CD8-positive, alpha-beta memory T cell (primary cell): ENCODE measurements at places on chromosomes 12 and 14. TPM values are rescaled to one million over a fixed set of nuclear protein-coding genes. Genes with fewer than 3 reads are reported as not detected.

The GAS2L3 gene
- total RNA-seq, result 0.75 TPM

DNA sequence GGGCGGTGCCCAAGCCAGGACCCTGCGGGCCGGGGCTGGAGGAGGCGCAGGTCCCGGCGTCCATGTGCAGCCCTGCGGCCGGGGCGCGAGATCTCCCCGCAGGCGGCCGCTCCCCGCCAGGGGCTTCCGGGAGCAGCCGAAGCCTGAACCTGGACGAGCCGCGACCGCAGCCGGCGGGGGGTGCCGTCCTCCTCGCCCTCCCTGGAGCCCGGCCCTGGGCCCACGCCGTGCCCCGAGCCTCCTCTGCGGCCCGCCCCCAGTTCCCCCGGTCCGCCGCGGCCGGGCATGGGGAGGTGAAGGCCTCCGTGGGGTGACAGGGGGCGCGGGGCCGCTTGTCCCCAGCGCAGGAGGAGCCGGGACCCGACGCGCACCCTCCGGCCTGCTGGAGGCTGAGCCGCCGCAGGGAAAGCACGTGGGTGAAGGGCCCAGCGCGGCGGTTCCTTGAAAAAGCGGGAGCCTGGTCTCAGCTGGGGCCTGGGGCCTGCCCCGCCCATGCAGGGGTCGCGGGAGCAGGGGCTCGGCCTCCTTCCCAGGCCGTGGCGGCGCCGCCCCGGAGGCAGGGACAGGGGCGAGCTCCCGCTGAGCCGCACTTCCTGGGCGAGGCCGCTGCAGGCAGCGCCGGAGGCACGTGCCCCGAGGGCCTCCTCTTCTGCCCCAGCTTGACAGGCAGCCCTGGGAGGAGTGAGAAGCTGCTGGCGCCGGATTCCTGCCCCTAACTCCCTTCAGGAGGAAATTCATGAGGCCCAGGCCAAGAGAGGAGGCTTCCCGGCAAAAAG is 55.6 kb upstream of the PPP2R5C start:
- DNase-seq, result peak; percentile 73
- H3K4me1 ChIP-seq, result peaks cover 33% of the 10 kb centered on the region
- H3K27ac ChIP-seq, result peak overlapping the region; percentile 29
- H3K4me3 ChIP-seq, result no peak overlapping the region
- H3K36me3 ChIP-seq, result no peaks in the 10 kb centered on the region
- H3K27me3 ChIP-seq, result no peaks in the 10 kb centered on the region

The CYP27B1 gene
- 7.2 TPM for total RNA-seq

The KCNMB4 gene
- total RNA-seq, result 0.31 TPM

GRCh38 chr12:100463661-100464060 is 10.0 kb upstream of the NR1H4 start:
- no peak for DNase-seq
- H3K4me1 ChIP-seq, result no peaks in the 10 kb centered on the region
- H3K4me3 ChIP-seq, result no peak overlapping the region
- H3K36me3 ChIP-seq, result no peaks in the 10 kb centered on the region
- no peak overlapping the region for H3K27ac ChIP-seq
- H3K27me3 ChIP-seq, result no peaks in the 10 kb centered on the region

The CNTN1 gene
- not detected for total RNA-seq

GRCh38 chr14:99320105-99320572 is 48.1 kb upstream of the BCL11B start:
- H3K36me3 ChIP-seq, result no peaks in the 10 kb centered on the region
- no peaks in the 10 kb centered on the region for H3K4me1 ChIP-seq
- H3K27me3 ChIP-seq, result no peaks in the 10 kb centered on the region

DNA sequence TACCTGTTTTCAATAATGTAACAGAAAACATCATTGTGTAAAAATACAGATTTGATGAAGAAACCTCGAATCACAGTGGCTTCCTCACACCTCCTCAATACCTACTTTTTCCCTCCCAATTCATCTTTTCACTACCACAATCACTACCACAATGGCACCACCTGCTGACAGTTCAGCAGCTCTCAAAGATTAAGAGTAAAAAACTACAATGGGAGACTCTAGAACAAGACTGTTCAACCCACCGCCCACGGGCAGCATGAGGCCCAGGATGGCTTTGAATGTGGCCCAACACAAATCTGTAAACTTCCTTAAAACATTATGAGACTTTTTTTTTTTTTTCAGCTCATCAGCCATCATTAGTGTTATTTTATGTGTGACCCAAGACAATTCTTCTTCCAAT is 15.2 kb downstream of the MED6 start:
- no peak for DNase-seq
- H3K4me1 ChIP-seq, result no peaks in the 10 kb centered on the region

The MYO1A gene
- 0.51 TPM for total RNA-seq

The TBX5 gene
- not detected for total RNA-seq

DNA sequence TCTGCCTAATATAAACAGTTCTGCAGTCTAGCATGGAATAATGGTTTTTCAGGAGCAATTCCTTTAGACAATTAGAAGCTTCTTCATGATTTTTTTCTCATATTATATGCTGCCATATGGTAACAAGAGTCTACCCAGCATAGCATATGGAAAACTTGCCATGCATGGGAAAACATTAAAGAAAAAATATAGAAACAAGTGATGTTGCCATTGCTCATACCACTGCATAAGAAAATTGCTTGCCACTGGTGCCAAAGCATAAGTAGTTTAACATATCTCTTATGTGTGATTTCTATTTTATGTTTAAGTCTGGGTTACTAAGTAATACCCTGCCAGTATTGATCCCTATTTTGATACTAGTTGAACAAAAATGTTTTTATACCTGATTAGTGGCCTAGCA is 171.2 kb downstream of the CCDC59 start:
- no peaks in the 10 kb centered on the region for H3K4me1 ChIP-seq
- no peak overlapping the region for H3K4me3 ChIP-seq
- DNase-seq, result no peak
- H3K36me3 ChIP-seq, result no peaks in the 10 kb centered on the region

The MANSC4 gene
- total RNA-seq, result not detected

DNA sequence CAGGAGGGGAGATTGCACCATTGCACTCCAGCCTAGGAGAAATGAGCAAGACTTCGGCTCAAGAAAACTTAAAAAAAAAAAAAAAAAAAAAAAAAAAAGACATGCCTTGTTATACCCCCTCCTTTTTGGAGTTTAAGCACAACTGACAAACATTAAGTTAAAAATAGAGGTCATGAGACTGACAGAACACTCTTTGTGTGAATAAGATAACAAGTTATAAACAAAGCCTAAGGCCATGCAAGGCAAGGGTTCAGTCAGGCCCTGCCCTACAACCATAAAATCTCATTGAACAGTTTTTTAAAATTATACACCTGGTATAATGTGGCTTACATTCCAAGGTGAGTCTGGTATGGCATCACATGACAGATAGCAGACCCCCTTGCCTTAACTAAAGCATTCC is 39.3 kb downstream of the TSPAN19 start:
- H3K4me1 ChIP-seq, result no peaks in the 10 kb centered on the region
- no peak overlapping the region for H3K27ac ChIP-seq
- H3K36me3 ChIP-seq, result no peaks in the 10 kb centered on the region
- no peak for DNase-seq

The PTGDR gene
- total RNA-seq, result 0.66 TPM

- no peak overlapping the region for H3K27ac ChIP-seq
- no peaks in the 10 kb centered on the region for H3K4me1 ChIP-seq
- peak; percentile 1 for DNase-seq
Observed at GRCh38 chr12:46430340-46430948, 57.9 kb upstream of the SLC38A2 start.

The SRRM4 gene
- not detected for total RNA-seq

The LALBA gene
- total RNA-seq, result not detected

The REP15 gene
- 0.35 TPM for total RNA-seq

GRCh38 chr12:124774054-124774461 is 89.6 kb downstream of the SCARB1 start:
- H3K27me3 ChIP-seq, result no peaks in the 10 kb centered on the region
- H3K27ac ChIP-seq, result peak overlapping the region; percentile 18
- DNase-seq, result no peak
- H3K4me3 ChIP-seq, result peak overlapping the region; percentile 57

The SBNO1 gene
- 52.1 TPM for total RNA-seq

GRCh38 chr12:18267427-18268099 is 6.2 kb downstream of the PIK3C2G start:
- H3K4me3 ChIP-seq, result no peak overlapping the region
- H3K4me1 ChIP-seq, result no peaks in the 10 kb centered on the region
- DNase-seq, result no peak
- no peaks in the 10 kb centered on the region for H3K36me3 ChIP-seq
- H3K27ac ChIP-seq, result no peak overlapping the region
- H3K27me3 ChIP-seq, result no peaks in the 10 kb centered on the region

DNA sequence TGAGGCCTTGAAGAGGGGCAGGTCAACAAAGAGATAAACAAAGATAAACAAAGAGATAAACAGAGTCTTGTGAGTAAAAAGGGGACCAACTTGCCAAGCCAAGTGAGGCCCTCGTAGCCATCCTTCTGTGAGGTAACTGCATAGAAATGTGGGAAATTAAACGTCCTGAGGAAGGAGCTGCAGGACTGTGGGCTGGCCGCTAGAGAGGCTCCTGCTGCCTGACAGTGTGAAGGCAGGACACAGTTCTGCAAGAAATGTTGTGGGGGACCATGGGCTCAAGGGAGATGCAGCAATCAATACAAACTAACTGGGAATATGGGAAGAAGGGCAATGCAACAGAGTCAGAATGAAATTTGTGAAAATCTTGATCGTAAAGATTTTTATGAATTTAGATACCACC is 91.9 kb downstream of the SLC8A3 start:
- no peaks in the 10 kb centered on the region for H3K4me1 ChIP-seq
- H3K4me3 ChIP-seq, result no peak overlapping the region
- no peak for DNase-seq
- H3K27me3 ChIP-seq, result peaks cover 4% of the 10 kb centered on the region
- H3K36me3 ChIP-seq, result no peaks in the 10 kb centered on the region
- H3K27ac ChIP-seq, result no peak overlapping the region

The FAM90A1 gene
- not detected for total RNA-seq
